Stimulated activated CD8-positive, alpha-beta memory T cell treated with anti-CD3 and anti-CD28 coated beads, Interleukin-4, amount 100 ng/mL, for 48 hours (primary cell): ENCODE measurements at places on chromosomes 13 and 19.

GRCh38 chr13:21383090-21383489, 76.0 kb downstream of the ZDHHC20 start:
- DNase-seq = no peak

GRCh38 chr19:2268480-2268830, 12.2 kb upstream of the JSRP1 start:
- no peak for DNase-seq

DNA sequence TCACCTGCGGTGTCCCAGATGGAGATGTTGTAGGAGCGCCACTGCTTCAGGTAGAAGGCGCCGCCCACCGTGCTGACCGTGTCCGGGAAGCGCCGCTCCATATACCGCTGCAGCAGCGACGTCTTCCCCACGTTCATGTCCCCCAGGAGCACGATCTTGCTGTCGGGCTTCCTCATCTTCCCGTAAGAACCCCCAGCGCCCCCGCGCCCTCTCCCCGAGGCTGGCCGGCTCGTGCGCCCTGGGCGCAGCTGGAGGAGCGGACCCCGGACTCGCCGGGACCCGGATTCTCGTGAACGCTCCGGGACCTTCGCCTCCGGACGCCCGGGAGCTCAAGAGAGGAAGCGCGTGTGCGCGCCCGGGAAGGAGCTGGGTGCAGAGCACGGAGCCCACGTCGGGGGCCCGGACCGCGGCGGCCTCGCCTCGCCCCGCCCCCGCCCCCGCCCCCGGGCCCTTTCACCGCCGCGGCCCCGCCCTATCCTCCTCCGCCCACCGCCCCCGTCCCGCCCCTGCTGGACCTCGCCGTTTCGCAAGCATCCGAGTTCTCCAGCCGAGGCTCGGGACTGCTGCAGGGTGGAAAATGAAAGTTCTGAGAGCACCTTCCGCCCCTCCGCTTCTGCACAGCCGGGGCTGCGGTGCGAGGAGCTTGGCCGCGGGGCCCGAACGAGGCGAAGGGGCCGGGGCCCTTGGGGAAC, at the start of gene RAB20:
Gene RAB20 (minus strand): TSS at position 379 of the 692 bp plus-strand sequence. CDS start 203 bp downstream, at position 176.
- DNase-seq = peak; percentile 65

DNA sequence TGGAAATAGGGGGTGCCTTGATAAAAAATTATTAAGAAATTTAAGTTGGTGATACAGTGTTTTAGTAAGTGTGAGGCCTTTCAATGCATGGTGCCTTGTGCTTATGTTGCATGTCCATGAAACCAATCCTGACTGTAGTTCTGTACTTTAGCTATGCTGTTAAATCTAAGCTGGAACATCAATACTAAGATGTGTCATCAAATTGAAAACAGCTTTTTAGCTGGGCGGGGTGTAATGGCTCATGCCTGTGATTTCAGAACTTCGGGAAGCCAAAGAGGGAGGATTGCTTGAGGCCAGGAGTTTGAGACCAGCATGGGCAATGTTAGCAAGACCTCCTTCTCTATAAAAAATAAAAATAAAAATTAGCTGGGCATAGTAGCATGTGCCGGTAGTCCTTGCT, 930.3 kb upstream of the PCDH9 start:
- DNase-seq = no peak

GRCh38 chr19:39270036-39270871, 2.1 kb downstream of the IFNL2 start:
- DNase-seq = no peak
